ENCODE measurements at places on chromosomes 5 and 9.

DNA sequence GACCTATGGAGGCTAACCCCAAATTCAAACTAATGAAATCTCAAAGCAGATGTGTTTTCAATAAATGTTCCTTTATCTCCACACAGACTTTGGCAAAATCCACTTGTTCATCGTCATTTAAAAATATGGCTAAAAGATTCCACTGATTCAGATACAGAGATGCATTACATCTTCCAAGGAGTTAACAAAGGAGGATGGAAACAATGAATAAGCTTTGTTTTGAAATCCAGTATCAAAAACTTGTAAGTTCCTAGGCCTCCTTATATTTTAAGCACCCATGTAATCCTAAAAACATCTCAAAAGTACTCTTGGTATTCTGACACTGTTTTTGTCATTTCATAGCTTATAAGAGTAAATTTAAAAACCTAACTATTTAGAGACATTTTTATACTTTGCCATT, 345.6 kb upstream of the ACTBL2 start:
- no peak for DNase-seq

DNA sequence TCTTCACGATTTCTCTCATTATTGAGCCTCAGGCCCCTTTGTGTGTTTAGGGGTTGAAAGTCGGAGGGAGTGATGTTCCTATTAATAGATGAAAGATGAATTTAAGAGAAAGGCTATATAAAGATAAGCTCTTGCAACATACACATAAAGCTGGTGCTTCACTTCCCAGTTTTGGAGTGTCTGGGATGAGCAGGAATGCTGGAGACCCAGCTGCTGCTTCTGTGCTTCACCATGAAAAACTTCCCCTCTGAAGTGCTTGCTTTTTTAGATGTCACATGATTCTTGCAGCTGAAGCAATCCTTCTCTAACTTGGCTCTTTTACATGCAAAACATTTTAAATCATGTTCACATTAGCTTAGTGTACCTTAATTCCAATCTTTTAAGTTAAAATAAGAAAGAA, 19.7 kb upstream of the SNCAIP start:
- no peak for DNase-seq

DNA sequence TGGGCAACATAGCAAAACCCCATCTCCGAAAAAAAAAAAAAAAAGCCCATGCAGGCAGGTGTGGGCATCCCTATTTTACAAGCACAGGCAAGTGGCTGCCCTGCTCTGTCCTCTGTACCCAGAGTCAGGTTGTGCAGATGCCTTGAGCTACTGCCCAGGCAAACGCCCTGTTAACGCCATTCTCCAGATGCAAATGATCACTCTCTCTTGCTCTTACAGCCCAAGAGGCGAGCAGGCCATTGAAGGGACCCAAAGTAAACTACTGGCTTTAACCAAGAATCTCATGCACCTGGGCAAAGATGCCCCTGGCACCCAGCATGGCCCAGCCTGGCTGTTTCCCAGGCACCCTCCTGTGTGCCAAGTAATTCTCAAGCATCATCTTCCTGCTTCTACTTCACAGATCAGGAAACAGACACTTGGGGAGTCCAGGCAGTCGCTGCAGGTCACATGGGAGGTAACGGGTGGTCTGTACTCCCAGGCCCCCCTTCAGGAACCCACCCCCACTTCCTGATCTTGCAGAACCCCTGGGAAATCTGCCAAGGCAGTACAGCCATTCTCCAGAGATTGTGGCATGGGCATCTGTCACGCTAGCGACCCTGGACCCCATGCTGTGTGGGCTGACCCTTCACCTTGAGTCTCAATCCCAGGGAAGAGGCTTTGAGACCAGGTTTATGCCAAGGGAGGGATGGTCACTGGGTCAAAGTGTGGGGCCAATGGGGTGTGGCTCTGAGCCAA, 14.2 kb downstream of the EEIG1 start:
- DNase-seq = peak; percentile 82

DNA sequence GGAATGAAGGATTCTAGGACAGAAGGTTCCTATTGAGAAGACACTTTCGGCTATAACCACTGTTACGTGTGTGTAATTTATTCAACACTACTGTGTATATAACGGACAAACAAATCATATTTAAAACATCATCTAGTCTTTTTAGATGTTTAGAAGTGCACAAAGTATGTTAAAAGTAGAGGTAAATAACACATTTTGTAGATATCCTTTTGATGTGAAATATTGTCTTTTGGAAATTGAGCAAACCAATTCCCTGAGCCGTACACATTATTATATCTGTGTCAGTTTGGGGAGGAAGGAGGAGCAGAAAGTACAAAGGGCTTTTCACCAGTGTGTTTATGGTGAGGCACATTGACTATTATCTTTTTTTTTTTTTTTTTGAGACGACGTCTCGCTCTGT, 39.1 kb upstream of the ANKRD18A start:
- DNase-seq = no peak

- DNase-seq = peak; percentile 38
These were observed 4.0 kb upstream of the FCHO2 start for GRCh38 chr5:72951671-72952468.

DNA sequence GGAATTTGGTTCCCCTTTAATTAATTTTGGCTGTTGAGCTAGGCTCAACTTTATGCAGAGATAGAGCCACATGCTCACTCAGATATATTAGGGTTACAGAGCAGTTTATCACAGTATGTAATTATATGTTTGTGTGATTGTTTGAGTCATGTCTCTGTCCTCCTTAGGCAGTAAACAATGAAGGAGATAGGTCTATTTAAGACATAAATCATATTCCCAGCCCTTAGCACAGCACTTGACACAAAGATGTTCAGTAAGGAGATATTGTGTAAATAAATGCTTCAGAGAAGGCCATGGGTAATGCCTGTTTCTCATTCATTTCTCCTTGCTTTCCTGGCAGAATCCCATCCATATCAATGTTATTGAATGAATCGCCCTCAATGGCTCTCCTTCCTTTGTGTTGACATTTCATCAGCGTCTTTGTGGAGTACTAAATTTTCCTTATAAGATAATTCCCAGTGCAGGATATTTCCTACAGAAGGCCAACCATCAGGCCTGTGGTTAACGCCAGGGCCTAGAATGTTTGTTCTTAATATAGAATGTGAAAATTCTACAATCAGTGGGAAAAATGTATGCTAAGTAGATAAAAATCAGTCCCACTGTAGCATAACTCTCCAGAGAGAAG, 408.0 kb downstream of the EBF1 start:
- DNase-seq = no peak

DNA sequence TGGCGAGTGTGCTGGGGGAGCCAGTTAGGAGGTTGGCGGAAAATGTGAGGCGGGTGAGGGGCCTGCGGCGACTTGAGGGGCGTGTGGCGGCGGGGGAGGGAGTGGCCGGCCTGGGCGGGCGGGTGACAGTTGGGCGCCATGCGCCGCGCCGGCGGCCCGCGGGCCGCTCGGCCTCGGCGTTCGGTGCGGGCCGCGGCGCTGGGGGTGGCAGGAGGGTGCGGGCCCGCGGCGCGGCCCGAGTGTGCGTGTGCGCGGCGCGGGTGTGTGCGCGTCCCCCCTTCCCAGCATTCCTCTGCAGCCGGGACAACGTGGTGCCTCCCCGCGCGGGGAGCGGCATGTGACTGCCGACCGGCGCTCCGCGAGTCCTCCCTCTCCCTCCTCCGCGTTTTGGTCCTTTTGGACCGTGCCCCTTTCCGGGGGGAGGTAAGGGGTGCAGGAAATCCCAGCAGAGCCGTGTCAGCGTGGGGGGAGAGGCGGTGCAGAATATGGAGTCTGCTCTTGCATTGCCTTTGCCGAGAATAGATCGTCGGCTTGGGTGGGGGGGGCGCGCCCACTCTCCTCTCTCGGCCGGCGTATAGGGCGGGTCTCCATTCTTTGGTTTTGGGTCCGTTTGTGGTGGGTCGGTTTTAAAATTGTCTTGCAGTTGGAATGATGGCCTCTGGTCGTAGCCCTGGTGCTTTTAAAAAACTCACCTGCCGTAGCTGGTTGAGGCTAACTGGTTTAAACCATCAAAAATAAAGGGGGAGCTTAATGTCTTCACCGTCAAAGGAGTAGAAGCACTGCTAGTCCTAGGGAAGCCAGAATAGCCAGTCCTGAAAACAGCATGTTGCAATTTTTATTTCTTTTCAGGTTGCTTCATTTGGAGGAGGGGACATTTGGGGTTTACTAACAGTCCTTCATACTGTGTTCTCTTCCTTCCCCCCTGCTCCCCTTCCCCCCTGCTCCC, 2.0 kb downstream of the LARP1 start:
- peak; percentile 8 for DNase-seq

DNA sequence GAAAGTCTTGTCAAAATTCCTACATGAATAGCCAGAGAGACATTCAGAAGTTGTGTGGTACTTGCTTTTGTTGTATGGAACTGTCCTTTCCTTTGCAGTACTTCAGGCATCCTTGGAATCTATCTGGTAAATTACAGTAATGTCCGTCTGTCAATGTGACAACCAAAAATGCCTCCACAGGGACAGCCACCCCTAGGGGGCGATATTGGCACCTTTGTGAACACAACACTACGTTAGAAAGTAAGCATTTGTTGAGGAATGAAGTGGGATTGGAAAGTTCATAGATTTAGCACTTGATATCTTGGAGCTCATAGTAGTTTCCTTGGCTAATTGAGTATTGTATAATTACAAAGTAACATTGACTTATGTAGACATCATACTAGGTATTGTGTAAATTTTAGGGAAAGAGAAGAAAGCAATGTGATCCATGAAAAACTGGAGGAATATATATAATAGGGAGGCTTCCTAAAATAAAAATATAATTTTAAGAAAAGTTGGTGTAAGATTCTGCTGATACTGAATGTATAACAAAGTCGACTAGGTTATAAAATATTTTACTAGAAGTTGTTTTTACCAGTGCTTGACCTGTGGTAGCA, 32.7 kb downstream of the TMEFF1 start:
- no peak for DNase-seq

- no peak for DNase-seq
These were observed 36.2 kb downstream of the DDX46 start for GRCh38 chr5:134794819-134795218.

DNA sequence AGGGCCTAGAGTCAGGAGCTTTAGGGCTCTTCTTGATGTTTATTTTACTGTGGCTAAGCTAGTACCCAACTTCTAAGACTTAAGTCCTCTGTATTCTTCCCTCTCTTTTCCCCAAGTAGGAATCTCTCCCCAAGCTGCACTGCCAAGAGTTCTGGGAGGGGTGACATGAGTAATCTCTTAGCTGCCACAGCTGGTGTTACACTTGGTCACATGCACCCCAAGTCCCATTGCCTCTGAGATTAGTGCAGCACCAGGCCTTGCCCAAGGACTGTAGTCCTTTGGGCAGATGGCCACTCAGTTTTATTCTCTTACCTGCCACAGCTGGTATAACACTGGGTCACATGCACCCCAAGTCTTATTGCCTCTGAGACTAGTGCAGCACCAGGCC, 114.7 kb upstream of the RIOK2 start:
- no peak for DNase-seq

DNA sequence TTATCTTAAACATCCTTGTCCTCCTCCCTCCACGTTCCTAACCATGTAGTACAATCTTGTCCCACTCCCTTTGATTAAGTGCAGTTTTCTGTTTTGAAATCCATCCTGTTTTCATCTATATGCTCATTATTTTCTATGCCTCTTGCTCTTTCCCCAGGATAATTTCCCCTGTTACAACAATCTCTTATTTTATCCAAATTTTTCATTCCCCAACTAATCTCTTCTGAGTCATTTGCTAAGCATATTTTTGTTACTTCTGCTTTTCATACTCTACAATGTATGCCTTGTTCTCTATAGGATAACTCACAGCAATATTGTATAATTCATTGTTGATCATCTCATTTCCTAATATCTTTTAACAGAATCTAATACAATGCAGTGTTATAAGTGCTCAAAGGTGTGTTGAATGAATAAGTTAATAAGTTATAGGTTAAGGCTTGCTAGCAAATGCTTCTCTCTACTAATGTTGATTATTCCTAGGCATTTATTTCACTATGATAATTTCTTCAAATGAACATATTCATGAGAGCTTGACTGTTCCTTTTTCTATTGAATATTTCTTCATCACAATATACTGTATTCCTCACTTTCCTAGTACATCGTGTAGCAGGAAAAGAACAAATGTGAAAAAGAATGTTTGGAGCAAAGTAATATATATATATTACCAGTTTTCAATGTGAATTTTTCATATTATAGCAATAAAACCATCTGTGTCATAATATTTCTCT, 1.5 kb downstream of the OMD start:
- DNase-seq = no peak

DNA sequence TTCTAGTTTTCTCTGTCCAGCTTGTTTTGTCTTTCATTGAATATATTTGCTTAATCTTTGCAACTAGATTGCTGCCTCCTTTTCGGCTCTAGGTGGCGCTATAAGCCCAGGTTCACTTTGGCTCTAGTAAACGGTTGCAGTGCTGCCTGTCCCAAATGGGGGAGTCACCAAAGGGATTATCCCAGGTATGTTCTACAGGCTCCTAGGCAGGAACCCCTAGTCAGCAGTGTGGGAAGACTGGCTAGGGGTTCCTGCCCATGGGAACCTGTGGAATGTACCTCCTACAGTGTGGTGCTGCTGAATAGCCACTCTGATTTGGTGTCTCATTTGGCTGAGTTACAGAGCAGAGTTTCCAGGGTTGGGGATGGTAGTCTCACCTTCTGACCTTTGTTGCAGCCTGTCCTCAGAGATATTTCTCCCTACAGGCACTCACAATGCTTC, 85.2 kb downstream of the ARSB start:
- DNase-seq = no peak

DNA sequence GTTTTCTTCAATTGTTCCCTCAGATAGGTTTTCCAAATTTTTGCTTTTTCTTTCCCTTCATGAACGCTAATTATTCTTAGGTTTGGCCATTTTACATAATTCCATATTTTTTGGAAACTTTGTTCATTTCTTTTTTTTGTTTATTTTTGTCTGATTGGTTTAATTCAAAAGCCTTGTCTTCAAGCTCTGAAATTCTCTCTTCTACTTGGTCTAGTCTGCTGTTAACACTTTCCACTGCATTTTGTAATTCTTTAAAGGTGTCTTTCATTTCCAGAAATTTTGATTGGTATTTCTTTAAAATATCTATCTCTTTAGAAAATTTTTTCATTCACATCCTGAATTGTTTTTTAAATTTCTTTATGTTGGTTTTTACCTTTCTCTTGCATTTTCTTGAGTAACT, 63.9 kb upstream of the VLDLR start:
- no peak for DNase-seq

GRCh38 chr9:92327283-92327850, 1.6 kb downstream of the CENPP start:
- DNase-seq = no peak

GRCh38 chr9:128084746-128085145, 16.7 kb downstream of the SLC25A25 start:
- DNase-seq = no peak

Data from DMS79 treated with DMSO at 0.1 percent for 48 hours (cell line).